ENCODE measurements at places on chromosomes 3 and 15. TPM values are rescaled to one million over a fixed set of nuclear protein-coding genes. Genes with fewer than 3 reads are reported as not detected.

DNA sequence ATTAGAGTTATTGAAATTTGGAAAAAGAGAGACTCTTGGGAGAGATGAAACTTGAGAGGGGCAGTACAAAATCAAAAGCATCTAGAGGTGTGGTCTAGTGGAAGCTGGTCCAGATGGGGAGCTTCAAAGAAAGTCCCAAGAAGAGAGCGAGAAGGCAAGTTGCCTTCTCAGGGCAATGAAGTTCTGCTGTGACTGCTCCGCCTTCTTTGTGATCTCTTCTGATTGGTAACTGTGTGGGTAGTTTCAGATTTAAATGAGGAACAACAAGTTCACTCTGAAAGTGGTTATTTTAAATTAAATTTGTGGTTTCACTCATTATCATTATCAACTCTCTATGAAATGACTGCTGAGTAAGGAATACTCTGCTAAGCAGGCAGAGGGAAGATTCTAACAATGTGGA, 233.3 kb downstream of the NLGN1 start:
- no peak for DNase-seq

GRCh38 chr3:135556174-135556573, 409.4 kb upstream of the PPP2R3A start:
- no peak for DNase-seq

- DNase-seq, result no peak
Measured at GRCh38 chr3:101217472-101218245, 102.7 kb downstream of the IMPG2 start.

- DNase-seq, result no peak
Measured at GRCh38 chr3:197404754-197405153, 106.3 kb upstream of the DLG1 start.

The LYZL4 gene
- not detected for total RNA-seq

The STRIT1 gene
- not detected for total RNA-seq

The GATA2 gene
- 21.3 TPM for total RNA-seq
